Suppressor macrophage treated with lipopolysaccharide for 4 hours (primary cell): ENCODE measurements at places on chromosomes 4 and X.
A peak's percentile ranks its signal among the peaks of the same experiment; 100 is the strongest.

GRCh38 chr4:36944232-36944631, 300.3 kb upstream of the NWD2 start:
- DNase-seq = no peak

GRCh38 chr4:105088110-105088879, 58.4 kb upstream of the TET2 start:
- no peak for DNase-seq

DNA sequence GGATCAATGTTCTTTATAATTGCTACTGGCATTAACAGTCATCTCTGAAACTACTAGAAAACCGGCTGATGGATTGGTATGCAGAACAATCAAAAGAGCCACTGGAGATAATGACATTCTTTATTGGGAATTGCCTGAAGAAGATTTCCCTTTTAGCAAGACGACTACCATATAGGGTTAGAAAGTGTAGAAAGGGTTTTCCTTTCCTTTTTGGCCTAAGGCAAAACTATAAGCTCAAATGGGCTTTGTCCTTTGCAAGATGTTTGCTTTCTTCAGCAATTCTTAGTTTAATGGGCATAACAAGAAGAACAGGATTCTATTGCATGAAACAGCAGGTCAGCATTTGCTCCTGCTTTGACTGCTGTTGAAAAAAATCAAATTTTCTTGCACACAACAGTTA, 214.2 kb upstream of the PCDH10 start:
- no peak for DNase-seq

- DNase-seq = no peak
These were observed 561.3 kb upstream of the INTU start for GRCh38 chr4:127071443-127071842.

DNA sequence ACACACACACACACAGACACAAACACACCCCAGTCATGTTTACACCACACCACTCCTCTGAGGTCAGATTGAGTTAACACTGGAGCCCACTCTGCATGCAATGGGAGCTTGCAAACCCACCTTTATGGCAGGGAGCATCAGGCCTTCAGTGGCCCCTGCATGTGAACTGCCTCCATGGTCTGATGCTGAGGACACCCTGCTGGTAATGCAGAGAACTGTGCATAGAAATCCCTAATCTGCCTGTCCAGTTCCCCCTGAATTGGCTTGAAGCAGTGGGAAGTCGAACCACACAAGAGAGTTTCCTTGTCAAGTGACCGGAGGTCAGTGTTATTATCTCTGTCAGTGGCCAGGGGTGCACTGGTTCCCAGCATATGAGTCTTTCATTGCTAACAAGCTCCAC, 59.8 kb downstream of the ANOS1 start:
- DNase-seq = no peak

DNA sequence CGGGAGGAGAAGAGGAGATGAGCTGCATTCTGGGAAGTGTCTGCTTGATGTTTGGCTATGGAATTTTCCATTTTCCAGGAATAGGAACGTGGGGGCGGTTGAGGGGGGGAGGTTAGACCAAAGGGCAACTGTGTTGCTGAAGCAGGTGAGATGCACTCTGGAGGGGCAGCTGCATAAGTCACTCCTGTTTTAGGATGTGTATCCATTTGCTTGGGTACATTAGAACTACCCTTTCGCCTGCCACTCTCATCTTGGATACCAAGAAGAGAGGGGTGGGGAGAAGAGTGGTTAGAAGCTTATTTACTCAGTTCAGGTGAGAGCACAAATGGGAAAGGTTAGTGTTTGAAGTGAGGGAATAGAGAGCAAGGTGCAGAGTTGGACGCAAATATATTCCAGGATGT, 934 bp upstream of the GPR119 start:
- no peak for DNase-seq

- DNase-seq = no peak
These were observed 300.1 kb upstream of the DDX53 start for GRCh38 chrX:22699581-22700091.

- no peak for DNase-seq
These were observed 192.8 kb upstream of the LNX1 start for GRCh38 chr4:53784112-53784511.

DNA sequence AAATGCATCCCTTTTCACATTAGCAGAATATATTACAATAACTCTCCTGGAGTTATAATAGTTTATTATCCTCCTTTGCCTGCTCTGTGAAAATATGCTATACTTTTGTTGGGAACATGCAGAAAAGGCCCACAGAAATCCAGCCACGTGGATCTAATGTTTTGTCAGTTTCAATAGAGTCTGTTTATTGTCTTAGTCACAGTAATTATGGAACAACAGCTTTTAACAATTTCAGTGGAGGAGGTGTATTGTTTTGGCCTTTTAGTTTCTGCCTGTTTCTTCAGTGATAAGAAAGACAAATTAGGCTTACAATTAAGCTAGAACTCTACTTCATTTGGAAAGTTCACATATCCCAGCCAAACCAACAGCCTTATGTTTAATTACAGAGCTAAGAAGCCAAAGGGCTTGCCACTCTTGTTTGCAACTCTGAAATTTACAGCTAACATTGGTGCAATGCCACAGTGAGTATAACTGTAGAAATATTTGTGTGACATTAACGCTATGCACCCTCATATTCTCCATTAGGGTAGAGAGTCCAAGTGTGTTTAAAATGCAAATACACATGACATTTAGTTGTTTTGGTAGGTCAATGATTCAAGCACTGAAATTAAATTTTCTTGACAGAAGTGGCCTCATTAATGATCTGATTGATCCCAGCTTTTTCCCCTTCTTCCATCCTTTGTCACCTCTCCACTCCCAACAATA, 175.8 kb downstream of the USP46 start:
- no peak for DNase-seq

GRCh38 chr4:7411491-7411890, 23.2 kb downstream of the PSAPL1 start:
- no peak for DNase-seq

GRCh38 chrX:72169008-72169728, 12.4 kb upstream of the PIN4 start:
- DNase-seq = peak; percentile 22

DNA sequence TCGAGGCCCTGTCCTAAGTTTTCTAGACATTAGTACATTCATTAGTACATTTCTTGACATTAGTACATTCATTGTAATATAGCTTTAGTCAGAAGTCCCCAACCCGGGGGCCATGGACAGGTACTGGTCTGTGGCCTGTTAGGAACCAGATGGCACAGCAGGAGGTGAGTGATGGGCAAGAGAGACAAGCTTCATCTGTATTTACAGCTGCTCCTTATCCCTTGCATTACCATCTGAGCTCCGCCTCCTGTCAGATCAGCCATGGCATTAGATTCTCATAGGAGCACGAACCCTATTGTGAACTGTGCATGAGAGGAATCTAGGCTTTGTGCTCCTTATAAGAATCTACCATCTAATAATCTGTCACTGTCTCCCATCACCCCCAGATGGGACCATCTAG, 48.0 kb downstream of the GATB start:
- DNase-seq = no peak

DNA sequence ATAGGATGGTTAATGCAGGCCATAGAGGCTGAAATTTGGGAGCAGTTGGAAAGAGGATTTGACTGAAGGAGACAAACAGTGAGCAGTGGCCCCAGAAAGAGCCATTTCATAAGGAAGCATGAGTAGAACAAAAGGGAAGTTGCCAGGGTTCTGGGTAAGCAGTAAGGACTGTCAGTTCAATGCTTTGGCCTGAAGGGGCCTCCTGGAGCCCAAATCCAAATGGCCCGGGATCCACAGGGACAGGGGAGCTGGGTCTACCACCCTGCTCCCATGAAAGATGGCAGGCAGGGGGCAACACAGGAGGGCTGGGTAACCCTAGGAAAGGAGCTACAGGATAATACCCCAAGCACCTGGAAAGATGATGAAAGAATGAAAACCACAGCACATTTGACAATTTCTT, 4.1 kb upstream of the INTS6L start:
- peak; percentile 31 for DNase-seq

DNA sequence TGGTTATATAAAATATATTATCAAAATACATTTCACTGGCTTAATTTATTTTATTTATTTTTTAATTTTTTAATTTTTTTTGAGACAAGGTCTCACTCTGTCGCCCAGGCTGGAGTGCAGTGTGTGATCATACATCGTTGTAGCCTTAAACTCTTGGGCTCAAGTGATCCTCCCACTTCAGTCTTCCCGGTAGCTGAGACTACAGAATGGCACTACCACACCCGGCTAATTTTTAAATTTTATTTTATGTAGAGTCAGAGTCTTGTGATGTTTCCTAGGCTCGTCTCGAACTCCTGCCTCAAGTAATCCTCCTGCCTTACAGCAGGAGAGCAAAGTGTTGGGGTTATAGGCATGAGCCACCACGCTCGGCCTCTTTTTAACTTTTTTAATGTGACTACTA, 143.8 kb downstream of the CEP135 start:
- DNase-seq = no peak

DNA sequence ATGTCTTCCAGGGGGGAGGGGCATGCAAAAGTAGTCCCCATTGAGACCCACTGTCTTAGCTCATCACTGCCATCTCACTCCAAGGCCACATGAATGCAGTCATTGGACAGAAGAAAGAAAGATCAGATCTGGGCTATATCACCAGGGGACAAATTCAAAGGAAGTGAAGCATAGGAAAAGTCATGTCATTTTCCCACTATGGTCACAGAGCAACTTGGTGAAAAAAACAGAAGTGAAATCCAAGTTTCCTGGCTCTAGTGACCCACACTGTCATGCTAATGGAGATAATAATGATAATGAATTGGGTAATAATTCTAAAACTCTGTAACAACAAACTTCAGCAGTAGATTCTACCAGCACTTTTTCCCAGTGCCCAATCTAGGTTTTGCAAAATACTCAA, 9.9 kb downstream of the LHFPL1 start:
- peak; percentile 65 for DNase-seq

GRCh38 chr4:153160821-153161220, 43.4 kb upstream of the TRIM2 start:
- no peak for DNase-seq

DNA sequence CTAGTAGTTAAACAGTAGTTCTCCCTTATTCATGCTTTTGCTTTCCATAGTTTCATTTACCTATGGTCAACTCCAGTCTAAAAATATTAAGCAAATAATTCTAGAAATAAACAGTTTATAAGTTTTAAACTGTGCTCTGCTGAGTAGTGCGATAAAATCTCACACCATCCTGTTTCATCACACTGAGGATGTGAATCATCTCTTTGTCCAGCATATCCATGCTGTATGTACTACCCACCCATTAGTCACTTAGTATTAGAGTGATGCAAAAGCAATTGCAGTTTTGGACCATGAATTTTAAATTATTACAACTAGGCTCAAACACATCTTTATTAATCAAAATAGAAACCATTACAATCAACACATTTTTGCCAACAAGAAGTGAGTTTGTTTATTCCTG, 187.4 kb downstream of the TEX13C start:
- DNase-seq = no peak

DNA sequence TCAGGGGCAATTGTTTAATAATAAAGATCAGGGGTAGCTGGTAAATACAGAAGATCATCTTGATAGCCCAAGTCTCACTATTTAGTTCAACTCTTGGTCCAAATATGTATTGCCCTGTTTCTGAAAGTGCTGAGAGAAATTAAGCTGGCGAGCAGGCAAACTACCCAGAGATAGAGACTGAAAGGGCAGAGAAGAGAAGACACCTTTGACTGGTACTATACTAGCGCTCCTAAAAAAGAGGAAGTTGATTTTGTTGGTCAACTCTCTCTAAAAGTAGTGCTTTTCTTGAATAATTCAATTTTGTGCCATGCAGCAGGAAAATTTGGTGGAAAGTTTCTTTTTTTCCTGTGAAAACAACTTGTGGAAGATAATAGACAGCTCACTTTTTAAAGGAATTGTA, 64.0 kb downstream of the IGSF1 start:
- no peak for DNase-seq

DNA sequence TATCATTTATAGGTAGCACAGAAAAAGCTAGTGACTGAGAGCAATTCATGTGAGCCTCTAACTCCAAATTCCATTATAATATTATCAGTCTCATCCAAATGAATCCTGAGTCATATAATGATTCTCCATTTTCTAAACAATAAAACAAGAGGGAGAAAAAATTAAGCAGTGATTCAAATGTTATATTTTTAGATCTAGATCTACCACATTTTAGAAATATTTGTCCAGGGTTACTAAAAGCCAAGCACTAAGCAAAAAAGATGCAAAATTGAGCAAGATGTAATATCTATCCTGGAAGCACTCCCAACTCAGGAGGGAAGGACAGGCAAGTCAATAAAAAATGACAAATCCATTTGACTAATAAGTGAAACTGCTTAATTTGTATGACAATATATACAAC, 172.8 kb downstream of the FBXW7 start:
- DNase-seq = peak; percentile 13
